Activated CD4-positive, alpha-beta memory T cell treated with anti-CD3 and anti-CD28 coated beads, Interleukin-2, amount 10 ng/mL, durations not matched to agents 7 days and 5 days (primary cell): ENCODE measurements at places on chromosomes 6 and 20. TPM values are rescaled to one million over a fixed set of nuclear protein-coding genes. Genes with fewer than 3 reads are reported as not detected.

DNA sequence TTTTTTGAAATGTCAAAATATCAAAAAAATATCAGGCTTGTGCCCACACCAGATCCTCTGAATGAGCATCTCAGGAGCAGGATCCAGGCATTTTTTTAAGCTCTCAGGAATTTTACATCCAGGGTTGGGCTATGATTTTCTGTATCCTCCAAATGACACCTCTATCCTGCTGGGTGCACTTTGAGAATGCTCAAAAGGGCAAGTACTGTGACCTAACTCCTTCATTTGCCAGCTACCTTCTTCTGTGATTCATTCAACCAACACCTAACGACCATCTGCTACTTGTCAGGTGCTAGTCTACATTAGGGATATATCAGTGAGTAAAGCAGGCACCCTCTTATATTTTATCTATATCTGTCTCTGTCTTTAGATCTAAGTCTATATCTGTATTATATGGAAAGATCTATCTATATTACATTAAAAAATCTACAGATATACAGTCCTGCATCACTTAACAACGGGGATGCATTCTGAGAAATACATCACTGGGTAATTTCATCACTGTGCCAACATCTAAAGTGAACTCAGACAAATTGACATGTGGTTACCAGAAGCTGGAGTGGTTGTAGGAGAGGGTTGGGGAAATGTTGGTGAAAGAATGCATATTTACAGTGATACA, 131.6 kb downstream of the KIF16B start:
- DNase-seq = no peak
- peaks cover 2% of the 10 kb centered on the region for H3K4me1 ChIP-seq
- H3K4me3 ChIP-seq = no peak overlapping the region
- H3K27me3 ChIP-seq = no peaks in the 10 kb centered on the region

DNA sequence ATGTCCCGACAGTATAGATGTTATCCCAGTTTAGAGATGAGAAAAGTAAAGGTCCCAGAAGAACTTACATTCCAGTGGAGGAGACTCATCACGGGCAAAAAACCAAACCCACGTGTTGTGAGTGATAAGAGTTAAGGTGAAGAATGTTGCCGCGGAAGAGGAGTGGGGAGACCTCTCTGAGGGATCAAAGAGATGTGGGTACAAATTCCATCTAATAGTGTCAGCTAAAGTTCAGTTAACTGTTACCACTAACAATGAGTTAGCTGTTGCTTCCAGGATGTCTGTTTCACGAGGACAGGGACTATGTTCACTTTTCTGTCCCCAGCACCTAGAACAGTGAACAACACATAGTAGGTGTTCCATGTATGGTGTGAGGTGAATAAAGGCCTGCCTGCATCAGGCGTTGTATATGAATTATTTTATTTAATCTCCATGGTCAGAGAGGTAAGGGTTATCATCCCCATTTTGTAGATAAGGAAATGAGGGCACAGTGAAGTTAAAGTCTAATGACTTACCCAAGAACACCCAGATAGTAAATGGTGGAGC, 39.8 kb upstream of the RSPO4 start:
- no peaks in the 10 kb centered on the region for H3K36me3 ChIP-seq
- no peak for DNase-seq
- no peaks in the 10 kb centered on the region for H3K4me1 ChIP-seq
- no peak overlapping the region for H3K4me3 ChIP-seq
- no peak overlapping the region for H3K27ac ChIP-seq

DNA sequence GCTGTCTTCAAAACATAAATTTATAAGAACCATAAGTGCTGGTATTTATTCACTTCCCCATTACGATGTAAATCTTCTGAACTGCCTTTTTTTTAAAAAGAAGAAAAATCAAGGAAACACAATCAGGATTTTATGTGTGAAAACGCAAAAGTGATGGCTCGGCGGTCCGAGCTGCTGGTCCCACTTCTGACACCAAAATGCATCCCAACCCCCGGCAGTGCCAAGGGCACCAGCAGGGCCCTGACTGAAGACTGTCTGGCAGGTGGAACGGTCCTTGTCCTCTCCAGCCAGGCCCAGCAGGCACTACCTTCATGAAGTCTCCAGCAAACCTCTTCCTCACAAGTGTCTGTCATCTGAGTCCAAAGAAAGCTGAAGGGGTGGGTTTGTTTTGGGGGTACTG, 41.2 kb downstream of the TBC1D7 start:
- peaks cover 36% of the 10 kb centered on the region for H3K36me3 ChIP-seq
- no peak overlapping the region for H3K4me3 ChIP-seq
- no peak for DNase-seq
- no peak overlapping the region for H3K27ac ChIP-seq
- peaks cover under 1% of the 10 kb centered on the region for H3K4me1 ChIP-seq

GRCh38 chr6:154792761-154793160, 59.5 kb downstream of the SCAF8 start:
- peaks cover 1% of the 10 kb centered on the region for H3K4me1 ChIP-seq
- peaks cover 44% of the 10 kb centered on the region for H3K36me3 ChIP-seq
- H3K27ac ChIP-seq = no peak overlapping the region
- no peak for DNase-seq
- H3K27me3 ChIP-seq = no peaks in the 10 kb centered on the region

DNA sequence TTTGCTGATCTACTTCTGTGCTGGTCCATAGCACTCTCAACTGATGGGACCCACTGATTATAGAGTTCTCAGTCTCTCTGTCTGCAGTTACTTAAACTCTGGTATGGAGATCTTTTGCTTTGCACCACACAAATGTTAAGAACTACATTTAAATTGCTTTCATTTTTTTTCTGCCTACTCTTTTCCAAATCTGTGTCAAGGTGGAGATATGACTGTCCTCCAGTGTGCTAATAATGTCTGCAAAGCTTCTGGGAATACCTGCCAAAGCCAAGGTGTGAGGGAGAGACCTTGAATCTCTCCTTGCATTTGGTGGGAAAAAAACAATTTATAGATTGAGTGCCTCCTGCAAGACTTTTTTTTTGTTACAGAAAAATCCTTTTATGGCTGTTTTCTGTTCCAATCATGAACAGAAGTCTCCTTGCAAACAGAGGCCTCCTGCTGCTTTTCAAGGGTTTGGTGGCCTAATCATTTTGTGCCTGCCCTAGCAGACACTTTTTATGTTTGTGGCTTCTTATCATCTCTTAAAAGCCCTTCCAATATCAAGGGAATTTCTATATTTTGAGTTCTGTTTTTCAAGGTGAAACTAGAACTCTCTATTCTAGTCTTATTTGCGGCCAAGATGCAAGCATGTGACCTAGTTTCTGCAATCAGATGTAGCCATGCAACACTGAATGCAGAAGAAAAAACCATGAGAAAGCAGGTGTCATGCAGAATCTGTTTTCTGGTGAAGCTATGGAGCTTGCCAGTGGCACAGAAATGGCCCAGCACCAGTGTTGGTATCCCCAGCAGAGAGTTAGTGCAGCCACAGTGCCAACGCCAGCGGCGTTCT, 23.2 kb upstream of the AKIRIN2 start:
- H3K27me3 ChIP-seq = peaks cover 4% of the 10 kb centered on the region
- DNase-seq = no peak
- peaks cover 34% of the 10 kb centered on the region for H3K4me1 ChIP-seq
- peak overlapping the region; percentile 41 for H3K27ac ChIP-seq
- H3K36me3 ChIP-seq = no peaks in the 10 kb centered on the region
- no peak overlapping the region for H3K4me3 ChIP-seq

- DNase-seq = no peak
- peaks cover 26% of the 10 kb centered on the region for H3K27me3 ChIP-seq
- no peaks in the 10 kb centered on the region for H3K36me3 ChIP-seq
- no peak overlapping the region for H3K27ac ChIP-seq
These were observed 4.8 kb downstream of the OR12D1 start for GRCh38 chr6:29419516-29419915.

Gene NKX2-2
- total RNA-seq = not detected

DNA sequence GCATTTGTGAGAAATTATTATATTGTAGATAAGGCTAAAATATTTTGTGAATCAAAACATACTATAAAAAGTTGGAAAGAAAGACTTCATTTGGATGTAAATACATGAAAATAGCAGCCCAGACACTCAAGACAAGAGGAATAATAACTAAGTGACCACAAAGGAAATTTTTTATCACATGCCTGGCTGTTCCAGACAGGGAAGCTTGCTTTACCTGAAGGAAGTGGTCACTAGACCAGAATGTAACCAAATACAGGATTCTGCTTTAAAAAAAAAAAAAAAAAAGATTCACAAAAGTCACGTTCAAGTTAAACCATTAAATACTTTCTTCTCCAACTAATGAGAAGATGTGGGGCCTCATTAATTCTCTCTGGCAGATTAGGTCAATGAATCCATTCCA, 9.3 kb upstream of the HLA-DQB2 start:
- H3K36me3 ChIP-seq = no peaks in the 10 kb centered on the region
- no peak overlapping the region for H3K27ac ChIP-seq
- peaks cover 69% of the 10 kb centered on the region for H3K27me3 ChIP-seq
- no peak for DNase-seq
- peaks cover 2% of the 10 kb centered on the region for H3K4me1 ChIP-seq
- H3K4me3 ChIP-seq = no peak overlapping the region

DNA sequence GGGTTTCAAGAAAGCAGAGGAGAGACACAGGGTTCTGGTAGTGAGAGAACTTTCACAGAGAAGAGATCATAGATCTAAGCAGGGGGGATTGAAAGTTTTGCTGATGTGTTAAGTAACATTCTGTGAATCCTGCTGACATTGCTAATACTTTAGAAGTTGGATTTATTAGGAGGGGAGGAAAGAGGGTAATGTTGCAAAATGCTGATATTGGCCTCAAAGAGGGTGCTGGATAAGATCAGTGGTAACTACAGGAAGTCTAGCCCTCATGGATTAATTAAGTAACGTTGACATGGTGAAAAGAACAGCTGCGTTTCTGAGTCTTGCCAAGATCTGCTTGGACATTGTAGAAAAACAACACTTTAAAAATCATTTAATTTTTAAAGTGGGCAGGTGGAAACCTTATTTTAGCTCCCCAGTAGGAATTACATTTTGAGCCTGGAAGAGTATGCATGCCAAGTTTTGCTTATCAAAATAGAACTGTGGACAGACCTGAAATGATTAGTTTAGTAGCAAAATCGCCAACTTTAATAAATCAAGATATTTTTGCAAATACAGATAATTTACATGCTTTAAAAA, 606.0 kb upstream of the HTR1E start:
- no peaks in the 10 kb centered on the region for H3K27me3 ChIP-seq
- DNase-seq = no peak
- H3K4me1 ChIP-seq = no peaks in the 10 kb centered on the region
- H3K27ac ChIP-seq = no peak overlapping the region

- no peak overlapping the region for H3K4me3 ChIP-seq
- H3K4me1 ChIP-seq = peaks cover 2% of the 10 kb centered on the region
- peaks cover 9% of the 10 kb centered on the region for H3K36me3 ChIP-seq
- no peaks in the 10 kb centered on the region for H3K27me3 ChIP-seq
- DNase-seq = no peak
These were observed 58.7 kb downstream of the ZFAND3 start for GRCh38 chr6:37878150-37878710.

- H3K36me3 ChIP-seq = no peaks in the 10 kb centered on the region
- peaks cover 17% of the 10 kb centered on the region for H3K4me1 ChIP-seq
- no peak for DNase-seq
- H3K4me3 ChIP-seq = no peak overlapping the region
These were observed 49.6 kb upstream of the CD93 start for GRCh38 chr20:23135449-23136420.

Gene TSBP1
- total RNA-seq = not detected

GRCh38 chr20:52311209-52311794, 119.7 kb upstream of the ZFP64 start:
- H3K27me3 ChIP-seq = no peaks in the 10 kb centered on the region
- peaks cover 8% of the 10 kb centered on the region for H3K4me1 ChIP-seq
- no peak overlapping the region for H3K4me3 ChIP-seq
